Adipocyte (in vitro differentiated cells): ENCODE measurements at places on chromosomes 12 and 14.

DNA sequence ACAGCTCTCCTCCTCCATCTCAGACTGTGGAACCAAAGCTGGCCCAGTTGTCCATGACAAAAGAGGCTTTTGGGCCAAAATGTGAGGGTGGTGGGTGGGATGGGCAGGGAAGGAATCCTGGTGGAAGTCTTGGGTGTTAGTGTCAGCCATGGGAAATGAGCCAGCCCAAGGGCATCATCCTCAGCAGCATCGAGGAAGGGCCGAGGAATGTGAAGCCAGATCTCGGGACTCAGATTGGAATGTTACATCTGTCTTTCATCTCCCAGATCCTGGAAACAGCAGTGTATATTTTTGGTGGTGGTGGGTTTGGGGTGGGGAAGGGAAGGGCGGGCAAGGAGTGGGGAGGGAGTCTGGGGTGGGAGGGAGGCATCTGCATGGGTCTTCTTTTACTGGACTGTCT lies 11.8 kb upstream of the TAMALIN start:
- peak; percentile 41 for DNase-seq

GRCh38 chr12:84157170-84157569 lies 755.4 kb downstream of the SLC6A15 start:
- DNase-seq: no peak

GRCh38 chr12:102478405-102479098 lies 1.8 kb downstream of the IGF1 start:
- no peak for DNase-seq

DNA sequence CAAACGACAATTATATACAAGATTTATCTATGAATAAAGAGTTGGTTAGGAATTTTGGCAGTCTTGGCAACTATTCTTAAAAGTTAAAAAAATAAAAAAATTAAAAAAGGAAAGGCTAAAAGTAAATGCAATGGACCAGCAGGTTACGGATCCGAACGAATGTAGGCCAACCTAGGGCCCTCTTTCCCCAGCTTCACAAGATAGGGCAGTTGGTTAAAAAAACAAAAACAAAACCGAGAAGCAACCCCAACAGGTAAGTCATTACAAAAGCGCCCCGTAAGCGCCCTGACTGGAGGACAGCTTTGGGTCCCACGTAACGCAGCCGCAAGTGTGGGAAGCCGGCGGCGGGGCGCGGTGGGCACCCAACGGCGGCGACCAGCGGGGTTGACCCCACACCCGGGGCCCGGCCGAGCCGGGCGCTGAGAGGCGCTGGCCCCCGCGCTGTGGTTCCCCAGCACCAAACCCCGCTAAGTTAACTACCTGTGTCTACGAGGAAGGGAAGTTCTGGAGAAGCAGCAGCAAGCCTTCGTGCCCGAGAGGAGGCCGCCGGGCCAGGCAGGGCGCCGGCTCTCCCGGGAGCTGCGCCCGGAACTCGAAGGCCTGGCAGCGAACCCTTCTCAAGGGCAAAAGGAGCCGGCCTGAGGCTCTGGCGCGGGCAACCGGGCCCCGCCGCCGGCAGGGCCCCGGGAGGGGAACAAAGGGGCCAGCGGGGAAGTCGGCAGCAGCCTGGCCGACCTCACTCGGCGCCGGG lies 882 bp downstream of the HECTD1 start:
- DNase-seq: peak; percentile 62

GRCh38 chr14:106436310-106436905 lies 910.0 kb downstream of the TMEM121 start:
- no peak for DNase-seq

GRCh38 chr12:29187756-29188155 lies 38.7 kb downstream of the FAR2 start:
- no peak for DNase-seq

- DNase-seq: no peak
Observed at GRCh38 chr12:117039891-117040309, 59.3 kb downstream of the TESC start.

GRCh38 chr12:49946086-49946485 lies 4.5 kb upstream of the AQP2 start:
- DNase-seq: no peak

- peak; percentile 94 for DNase-seq
Observed at GRCh38 chr14:60184146-60184904, 19.1 kb upstream of the DHRS7 start.

DNA sequence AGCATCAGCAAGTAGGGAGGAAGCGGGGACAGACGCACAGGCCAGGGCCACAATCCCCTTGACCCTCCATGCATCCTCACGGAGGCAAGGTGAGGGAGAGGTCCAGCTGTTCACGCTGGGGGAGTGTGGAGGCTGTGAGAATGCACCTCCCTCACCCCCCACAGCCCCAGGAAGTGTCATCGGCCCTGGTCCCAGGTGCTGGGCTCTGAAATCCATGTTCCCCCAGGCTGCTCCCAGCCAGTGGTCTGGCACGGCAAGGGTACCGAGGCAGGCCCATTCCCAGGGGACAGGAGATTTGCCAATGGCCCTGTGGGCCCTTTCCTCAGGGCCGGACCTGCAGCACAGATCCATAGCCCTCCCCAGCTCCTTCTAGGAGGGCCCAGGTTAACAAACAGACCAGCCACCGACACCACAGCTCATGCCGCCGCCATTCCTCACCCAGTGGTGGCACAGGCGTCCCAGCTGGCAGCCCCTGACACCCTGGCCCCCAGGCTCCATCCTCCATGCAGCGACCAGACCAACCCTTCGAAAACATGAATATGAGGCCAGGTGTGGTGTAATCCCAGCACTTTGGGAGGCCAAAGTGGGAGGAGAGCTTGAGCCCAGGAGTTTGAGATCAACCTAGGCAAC lies 21.9 kb upstream of the EIF5 start:
- DNase-seq: no peak

- DNase-seq: no peak
Observed at GRCh38 chr12:107405436-107405835, 280.2 kb upstream of the PWP1 start.

DNA sequence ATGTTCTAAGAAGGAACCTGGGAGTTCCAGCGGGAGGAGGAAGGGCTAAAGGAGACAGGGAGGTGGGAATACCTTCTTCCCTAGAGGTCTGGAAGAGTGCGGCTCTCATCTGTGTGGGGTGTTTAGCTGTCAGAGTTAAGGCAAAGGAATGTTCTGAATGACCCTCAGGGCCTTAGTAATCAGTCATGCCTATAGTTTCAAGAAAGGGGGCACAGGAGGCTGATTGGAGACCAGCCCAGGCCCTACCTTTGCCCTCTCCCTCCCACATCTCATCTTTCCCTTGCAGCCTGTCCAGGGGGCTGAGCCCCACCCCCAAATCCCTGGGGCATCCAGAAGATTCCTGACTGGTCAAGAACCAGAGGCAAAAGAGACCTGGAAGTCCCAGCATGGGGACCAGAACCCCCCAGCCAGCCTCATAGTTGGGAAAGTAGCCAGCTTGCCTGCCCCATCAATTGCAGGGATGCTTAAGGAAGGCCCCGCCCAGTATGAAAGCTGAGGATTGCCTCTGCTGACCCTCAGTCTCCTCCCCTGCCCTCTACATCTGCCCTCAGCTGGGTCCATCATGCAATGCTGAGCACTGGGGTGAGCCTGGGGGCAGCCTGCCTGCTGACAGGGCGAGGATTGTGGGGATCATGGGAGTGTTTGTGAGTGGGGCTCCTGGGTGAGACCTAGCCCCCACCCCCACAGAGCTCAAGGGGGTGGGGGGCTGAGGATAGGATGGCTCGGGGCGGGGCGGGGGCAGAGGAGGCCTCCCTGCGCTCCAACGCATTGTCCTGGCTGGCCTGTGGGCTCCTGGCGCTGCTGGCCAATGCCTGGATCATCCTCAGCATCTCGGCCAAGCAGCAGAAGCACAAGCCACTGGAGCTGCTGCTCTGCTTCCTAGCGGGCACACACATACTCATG lies 1.8 kb downstream of the GPR162 start:
- DNase-seq: no peak

DNA sequence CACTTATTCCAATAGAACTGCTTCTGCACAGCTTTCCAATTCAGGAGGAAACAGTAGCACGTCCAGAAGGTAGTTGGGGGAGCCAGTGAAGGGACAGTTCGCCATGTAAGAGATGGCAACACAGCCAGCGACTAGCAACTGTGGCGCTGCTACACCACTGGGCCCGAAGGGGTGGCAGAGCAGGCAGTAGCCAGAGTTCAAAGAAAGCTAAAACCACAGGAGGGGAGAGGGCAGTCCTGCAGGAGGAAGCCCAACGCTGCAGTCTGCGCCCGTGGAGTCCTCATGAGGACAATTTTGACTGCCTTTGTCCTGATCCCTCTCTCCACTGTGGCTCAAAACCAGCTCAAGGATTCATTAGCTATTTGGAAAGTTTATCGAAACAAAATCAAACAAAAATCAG lies 591.2 kb downstream of the VRK1 start:
- DNase-seq: no peak

GRCh38 chr14:102510616-102511520 lies 1.3 kb upstream of the ANKRD9 start:
- no peak for DNase-seq

- DNase-seq: peak; percentile 31
Observed at GRCh38 chr14:69038455-69039287, 59.6 kb upstream of the ACTN1 start.

- DNase-seq: peak; percentile 47
Observed at GRCh38 chr14:73717266-73717665, 3.1 kb upstream of the PNMA1 start.

GRCh38 chr14:71566276-71566675 lies 366.0 kb upstream of the RGS6 start:
- DNase-seq: no peak

GRCh38 chr12:56257071-56257470 lies 1.1 kb downstream of the ANKRD52 start:
- DNase-seq: no peak

- peak; percentile 26 for DNase-seq
Observed at GRCh38 chr14:31842899-31843298, 234.2 kb upstream of the ARHGAP5 start.

GRCh38 chr14:32710731-32711680 lies 227.7 kb upstream of the NPAS3 start:
- peak; percentile 77 for DNase-seq

GRCh38 chr14:67722293-67722692 lies 20.6 kb downstream of the RDH12 start:
- DNase-seq: peak; percentile 37

DNA sequence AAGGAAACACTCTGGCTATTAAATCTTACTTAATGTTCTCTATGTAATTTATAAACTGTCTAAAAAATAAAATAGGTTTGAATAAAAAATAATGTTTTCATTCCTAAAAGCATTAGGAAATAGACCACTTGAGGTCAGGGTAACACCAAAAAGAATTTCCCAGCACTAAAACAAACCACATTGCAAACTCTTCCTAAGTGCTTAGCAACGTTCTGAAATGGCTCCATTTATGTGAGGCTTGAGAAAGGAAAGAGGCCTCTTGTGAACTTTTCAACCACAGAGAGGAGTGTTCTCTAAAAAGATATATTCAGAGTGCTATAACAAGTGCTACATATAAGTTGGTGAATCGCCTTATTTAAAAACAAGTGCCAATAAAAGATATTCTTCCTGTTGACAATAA lies 42.7 kb downstream of the ALX1 start:
- peak; percentile 78 for DNase-seq
